Vein endothelial cell (primary cell): ENCODE measurements at places on chromosomes 16 and 17. TPM values are rescaled to one million over a fixed set of nuclear protein-coding genes. Genes with fewer than 3 reads are reported as not detected.

Gene ZNF597
- total RNA-seq = 2.5 and 2.9 TPM in 2 replicates

Gene TMC7
- total RNA-seq = 4.2 and 8.8 TPM in 2 replicates

Gene RAI1
- 21.8 and 22.2 TPM in 2 replicates for total RNA-seq

Gene P2RX5
- 0.33 and 0.38 TPM in 2 replicates for total RNA-seq

Gene CSH2
- not detected in 2 replicates for total RNA-seq

Gene DDX28
- 14.9 and 17.6 TPM in 2 replicates for total RNA-seq

Gene TBC1D3H
- total RNA-seq = not detected in 2 replicates

Gene GPRC5B
- total RNA-seq = 23.1 and 24.8 TPM in 2 replicates

Gene HSF5
- total RNA-seq = under 0.01 and 0.19 TPM in 2 replicates

Gene ALDH3A1
- 0.48 and 0.65 TPM in 2 replicates for total RNA-seq

Gene CX3CL1
- total RNA-seq = 7.2 and 15.4 TPM in 2 replicates

Gene CDIP1
- 12.7 and 18.9 TPM in 2 replicates for total RNA-seq

Gene EFNB3
- total RNA-seq = 1.1 and 1.6 TPM in 2 replicates

Gene KRT14
- total RNA-seq = not detected in 2 replicates

Gene NUDT7
- 3.6 and 5.9 TPM in 2 replicates for total RNA-seq

Gene CMTM2
- not detected in 2 replicates for total RNA-seq

Gene AOC3
- total RNA-seq = under 0.01 TPM in 2 replicates

Gene C17orf78
- total RNA-seq = not detected in 2 replicates

Gene SDF2
- 38.6 and 39.8 TPM in 2 replicates for total RNA-seq

Gene RCVRN
- total RNA-seq = not detected in 2 replicates

Gene CLDN9
- not detected in 2 replicates for total RNA-seq

Gene SOX15
- total RNA-seq = 0.33 TPM in 1 of 2 replicates, not detected in the other

Gene NEUROD2
- total RNA-seq = not detected in 2 replicates
